ENCODE measurements at places on chromosomes 13 and 19.

GRCh38 chr13:50446611-50447010, 396.9 kb downstream of the DLEU7 start:
- no peak for DNase-seq

DNA sequence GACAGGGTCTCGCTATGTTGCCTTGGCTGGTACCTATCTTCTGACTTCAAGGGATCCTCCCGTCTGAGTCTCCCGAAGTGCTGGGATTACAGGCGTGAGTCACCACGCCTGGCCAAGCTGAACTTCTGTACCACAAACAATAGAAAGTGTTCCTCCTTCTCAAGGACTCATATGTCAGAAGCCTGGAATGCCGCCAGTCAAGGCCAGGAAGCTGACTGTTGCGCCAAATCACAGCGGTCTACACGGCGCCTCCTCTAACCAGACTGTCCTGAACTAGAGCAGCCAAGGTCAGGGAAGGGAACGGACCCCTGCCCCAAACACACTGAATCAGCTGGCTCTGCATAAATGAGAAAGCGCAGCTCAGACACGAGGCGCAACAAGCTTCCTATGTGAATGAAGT, 14.6 kb downstream of the RAB20 start:
- no peak for DNase-seq

- DNase-seq, result no peak
These were observed 28.7 kb upstream of the SLC7A10 start for GRCh38 chr19:33254245-33254824.

GRCh38 chr19:39405261-39405957, 1.2 kb upstream of the ZFP36 start:
- DNase-seq, result no peak

GRCh38 chr13:93318534-93319254, 92.1 kb downstream of the GPC6 start:
- no peak for DNase-seq

DNA sequence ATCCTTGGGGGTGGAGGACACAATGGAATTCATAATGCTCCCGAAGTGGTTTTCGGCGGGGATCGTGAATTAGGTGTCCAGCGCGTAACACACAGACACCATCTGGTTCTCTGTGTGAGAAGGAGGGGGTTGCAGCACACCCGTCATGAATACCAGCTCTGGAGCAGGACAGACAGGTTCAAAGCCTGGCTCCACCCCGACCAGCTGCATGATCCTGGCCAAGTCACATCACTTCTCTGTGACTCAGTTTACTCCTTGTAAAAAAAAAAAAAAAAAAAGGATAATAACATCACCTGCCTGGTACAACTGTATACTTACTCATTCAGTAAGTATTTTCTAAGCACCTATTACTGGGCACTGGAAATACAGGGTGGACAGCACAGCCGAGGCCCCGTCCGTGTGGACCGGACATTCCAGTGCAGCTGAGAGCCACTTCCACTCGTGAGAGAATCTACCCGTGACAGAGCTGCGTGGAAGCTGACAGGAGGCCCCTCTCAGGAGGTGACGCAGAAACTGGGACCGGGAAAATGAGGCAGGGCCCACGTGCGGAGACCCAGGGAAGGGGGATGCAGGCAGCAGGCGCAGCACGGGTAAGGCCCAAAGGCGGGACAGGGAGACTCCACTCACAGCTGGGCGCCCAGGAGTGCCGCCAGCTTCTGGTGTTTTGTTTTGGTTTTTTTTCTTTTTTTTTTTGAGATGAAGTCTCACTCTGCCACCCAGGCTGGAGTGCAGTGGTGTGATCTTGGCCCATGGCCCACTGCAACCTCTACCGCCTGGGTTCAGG, 12.0 kb downstream of the RDH13 start:
- DNase-seq, result no peak

DNA sequence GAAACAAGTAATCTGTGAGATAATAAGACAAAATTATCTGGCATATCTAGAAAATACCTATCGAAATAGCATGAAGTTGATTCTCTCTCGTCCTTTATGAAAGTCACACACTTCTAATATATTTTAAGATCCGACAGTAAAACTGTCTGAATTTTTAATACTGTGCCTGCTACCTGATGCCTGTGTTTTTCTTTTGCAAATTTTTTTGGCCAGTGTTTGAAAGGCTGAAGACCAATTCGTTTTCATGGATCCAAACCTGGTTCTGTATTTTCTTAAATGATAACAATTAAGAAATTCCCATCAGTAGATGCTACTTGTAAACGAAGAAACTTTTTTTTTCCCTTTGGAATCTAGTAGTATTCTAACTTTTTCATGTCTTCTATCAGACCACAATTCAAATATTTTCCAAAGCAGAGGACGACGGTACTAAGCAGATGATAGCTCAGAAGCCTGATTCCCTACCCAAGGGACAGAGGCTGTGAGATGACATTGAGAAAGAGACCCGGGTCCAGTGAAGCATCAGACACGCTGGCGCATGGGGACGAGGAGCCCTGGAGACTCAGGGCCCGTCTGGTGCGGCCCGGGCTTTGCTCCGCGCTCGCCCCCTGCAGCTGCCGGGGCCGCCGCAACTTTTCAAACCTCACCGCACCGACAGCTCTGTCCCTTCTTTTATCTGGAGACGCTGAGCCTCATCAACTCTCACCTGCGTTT, 49.5 kb upstream of the PABPC3 start:
- no peak for DNase-seq

DNA sequence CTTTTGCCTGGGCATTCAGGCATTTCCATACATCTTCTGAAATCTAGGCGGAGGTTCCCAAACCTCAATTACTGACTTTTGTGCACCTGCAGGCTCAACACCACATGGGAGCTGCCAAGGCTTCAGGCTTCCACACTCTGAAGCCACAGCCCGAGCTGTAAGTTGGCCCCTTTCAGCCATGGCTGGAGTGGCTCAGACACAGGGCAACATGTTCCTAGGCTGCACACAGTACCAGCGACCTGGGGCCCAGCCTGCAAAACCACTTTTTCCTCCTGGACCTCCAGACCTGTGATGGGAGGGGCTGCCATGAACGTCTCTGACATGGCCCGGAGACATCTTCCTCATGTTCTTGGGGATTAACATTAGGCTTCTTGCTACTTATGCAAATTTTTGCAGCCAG, 1558.2 kb upstream of the PCDH20 start:
- no peak for DNase-seq

GRCh38 chr19:5974721-5975387, 3.1 kb downstream of the RANBP3 start:
- DNase-seq, result no peak

DNA sequence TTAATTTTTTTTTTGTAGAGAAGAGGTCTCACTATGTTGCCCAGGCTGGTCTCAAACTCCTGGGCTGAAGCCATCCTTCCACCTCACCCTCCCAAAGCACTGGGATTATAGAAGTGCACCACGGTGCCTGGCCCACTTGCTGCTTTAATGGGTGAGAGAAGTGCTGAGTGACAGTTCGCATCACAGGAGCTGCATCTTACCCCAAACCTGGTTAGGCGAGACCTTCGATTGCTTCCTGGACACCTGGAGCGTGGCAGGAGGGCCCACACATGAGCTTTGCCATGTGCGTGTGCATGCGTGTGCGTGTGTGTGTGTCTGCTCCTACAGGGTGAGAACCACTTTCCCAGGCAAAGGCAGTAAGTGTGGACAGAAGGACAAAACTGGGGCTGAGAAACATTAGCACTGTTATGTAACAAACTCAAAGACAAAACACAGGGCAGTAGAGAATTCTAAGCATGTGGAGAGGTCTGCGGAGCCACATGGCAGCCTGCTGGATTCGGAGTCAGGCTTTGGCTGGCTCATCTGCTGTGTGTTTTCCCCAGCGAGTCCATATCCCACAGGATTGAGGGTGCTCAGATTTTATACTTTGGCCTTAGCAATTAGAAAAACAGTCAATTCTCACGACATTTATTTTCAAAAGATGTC, 11.7 kb upstream of the MTIF3 start:
- no peak for DNase-seq

GRCh38 chr13:29538652-29539040, 56.8 kb downstream of the SLC7A1 start:
- DNase-seq, result no peak

DNA sequence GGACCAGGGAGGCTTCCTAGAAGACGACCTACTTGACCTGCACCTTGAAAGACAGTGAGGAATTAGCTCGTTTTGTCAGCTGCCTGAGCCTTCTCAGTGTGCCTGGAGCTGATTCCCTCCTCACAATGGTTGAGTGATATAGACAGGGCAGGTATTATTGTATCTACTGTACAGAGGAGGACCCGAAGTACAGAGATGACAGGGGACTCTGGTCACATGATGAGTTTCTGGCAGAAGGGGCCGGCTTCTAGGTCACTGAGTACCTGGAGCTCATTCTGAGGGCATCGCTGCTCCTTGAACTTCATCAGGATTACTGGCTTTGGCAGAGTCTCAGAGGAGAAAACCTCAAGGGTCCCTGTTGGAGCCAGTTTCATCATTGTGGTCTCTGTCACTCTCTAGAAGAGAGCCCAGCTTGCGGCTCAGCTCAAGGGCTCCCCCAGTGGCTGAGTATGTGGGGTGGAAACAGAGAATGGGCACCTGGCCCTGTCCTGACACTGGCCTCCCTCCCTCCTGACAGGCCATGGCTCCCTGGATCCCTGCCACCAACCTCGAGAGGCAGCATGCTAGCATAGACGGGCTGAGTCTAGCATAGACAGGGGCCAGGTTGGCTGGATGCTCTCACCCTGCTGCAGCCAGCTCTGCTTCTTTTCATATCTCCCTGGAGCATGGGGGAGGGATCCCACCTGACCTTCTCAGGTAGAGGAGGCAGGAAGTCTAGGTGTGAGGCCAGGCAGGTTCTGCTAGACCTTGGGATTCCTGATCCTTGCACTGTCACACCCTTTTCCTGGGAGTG, 38.7 kb downstream of the NFIX start:
- no peak for DNase-seq

GRCh38 chr19:54133312-54133956, 4.1 kb upstream of the CNOT3 start:
- no peak for DNase-seq

- DNase-seq, result no peak
These were observed 230.0 kb downstream of the MYO16 start for GRCh38 chr13:108859197-108860012.

All from cortex of kidney (tissue), 1 donor.